ENCODE measurements at places on chromosomes 12 and 14.
A peak's percentile ranks its signal among the peaks of the same experiment; 100 is the strongest.

GRCh38 chr12:71763677-71764379 is 9.2 kb downstream of the RAB21 start:
- DNase-seq = no peak

GRCh38 chr12:47207340-47207717 is 127.6 kb upstream of the AMIGO2 start:
- DNase-seq = no peak

GRCh38 chr14:89616852-89617341 is 199.9 kb upstream of the FOXN3 start:
- no peak for DNase-seq

- no peak for DNase-seq
Observed at GRCh38 chr14:76280221-76280620, 95.7 kb upstream of the ESRRB start.

GRCh38 chr14:102450206-102451063 is 59.1 kb downstream of the ANKRD9 start:
- no peak for DNase-seq

DNA sequence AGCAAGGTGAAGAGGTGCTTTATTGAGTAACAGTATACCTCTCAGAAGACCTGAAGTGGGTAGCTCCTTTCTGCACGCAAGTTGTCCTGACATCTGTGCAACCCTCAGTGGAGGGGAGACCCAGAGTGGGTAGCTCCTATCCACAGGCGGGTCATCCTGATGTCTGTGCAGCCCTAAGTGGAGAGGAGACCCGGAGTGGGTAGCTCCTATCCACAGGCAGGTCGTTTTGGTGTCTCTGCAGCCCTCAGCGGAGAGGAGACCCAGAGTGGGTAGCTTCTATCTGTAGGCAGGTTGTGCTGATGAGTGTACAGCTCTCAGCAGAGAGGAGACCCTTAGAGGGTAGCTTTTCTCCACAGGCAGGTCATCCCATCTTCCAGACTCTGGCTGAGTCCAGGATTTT is 45.1 kb upstream of the PRPF39 start:
- no peak for DNase-seq

DNA sequence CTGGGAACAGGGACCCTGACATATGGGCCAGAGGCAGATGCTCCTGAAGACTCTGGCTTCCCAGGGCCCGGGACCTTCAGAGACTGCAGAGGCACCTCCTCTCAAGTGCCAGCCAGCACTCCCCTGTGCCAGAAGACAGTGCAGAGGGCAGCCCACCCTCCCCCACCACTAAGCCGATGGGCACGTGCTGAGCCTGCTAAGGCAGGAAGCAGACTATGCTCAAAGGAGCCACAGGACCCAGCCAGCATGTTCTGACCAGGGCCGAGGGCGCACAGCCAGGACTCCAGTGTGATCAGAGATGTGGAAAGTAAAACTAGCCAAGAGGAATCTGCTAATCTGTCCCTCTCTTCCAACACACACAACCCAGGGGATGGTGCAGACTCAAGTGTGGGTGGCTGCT is 29.8 kb downstream of the DIO3 start:
- DNase-seq = no peak

- no peak for DNase-seq
Observed at GRCh38 chr14:21070083-21070609, at the start of gene ARHGEF40. ARHGEF40 (plus strand) TSS chr14:21070304; CDS start chr14:21070397, 93 bp downstream.

DNA sequence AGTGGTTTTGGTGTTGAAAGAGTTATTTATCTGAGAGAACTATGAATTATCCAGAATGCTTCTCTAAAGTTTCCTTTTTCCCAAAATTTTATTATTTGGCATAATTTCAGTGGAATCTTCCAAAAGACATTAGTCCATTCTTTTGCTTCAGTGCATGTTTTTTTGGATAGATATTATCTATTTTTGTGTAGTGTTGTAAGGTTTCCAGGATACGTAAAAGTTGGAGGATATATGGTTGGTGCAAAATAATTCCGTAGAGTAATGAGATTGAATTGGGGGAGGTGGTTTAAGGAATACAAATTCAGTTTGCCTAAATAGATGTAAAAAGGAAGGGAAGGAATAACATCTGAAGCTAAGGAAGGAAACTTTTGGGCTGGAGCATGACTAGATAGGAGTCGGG is 186.6 kb downstream of the RGS6 start:
- no peak for DNase-seq

DNA sequence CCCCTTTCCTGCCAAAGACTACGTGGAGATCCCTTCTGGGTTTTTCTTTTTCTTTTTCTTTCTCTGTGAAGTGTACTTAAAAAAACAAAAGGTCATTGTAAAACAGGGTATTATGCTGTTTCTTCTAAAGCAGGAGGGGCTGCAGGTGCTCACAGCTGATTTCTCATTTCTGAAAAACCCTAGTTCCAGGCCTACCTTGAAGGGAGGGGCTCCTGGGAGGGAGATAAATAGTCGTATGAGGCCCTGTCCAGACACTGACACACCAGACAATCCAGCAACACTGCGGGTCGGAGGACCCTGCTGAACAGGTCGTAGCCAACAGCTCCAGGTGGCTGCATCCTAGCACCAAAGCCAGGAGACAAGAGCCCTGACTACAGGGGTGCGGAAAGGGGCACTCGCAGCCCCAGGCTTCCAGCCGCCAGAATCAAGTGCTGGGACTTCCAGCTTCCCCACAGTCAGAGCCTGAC is 41.1 kb downstream of the PSMA6 start:
- no peak for DNase-seq

DNA sequence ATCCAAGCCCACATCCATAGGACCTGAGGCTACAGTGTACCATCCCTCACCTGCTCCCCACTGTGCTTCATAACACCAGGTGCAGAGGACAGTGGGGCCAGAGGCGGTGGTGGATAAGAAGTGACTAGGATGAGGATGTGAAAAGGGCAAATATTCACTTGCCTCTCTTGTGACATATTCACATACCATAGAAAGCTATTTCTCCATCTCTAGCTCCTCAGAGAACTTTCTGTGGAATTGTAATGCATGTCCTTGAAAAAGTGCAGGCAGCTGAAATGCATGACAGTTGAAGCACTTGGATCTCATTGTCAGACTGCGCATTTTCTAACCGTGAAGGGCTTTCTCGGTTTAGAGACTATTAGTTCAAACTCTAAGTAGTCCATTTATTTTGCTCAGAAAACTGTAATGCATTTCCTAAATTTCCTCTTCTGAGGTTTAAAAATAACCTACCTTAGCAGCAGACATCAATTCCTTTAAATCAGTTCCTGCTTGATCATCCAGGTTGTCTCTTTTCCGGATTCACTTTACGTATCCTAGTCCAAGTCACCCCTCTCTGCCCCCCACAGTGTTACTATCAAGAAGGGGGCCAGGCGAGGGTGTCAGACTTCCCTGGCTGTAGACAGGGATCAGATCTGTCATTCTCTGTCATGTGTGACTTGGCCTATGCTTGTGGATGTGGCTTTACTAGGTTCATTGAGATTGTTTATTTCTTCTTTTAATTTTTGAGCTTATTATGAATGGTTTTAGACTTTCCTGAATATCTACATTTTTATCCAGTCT is 984.0 kb upstream of the TMEM132C start:
- no peak for DNase-seq

DNA sequence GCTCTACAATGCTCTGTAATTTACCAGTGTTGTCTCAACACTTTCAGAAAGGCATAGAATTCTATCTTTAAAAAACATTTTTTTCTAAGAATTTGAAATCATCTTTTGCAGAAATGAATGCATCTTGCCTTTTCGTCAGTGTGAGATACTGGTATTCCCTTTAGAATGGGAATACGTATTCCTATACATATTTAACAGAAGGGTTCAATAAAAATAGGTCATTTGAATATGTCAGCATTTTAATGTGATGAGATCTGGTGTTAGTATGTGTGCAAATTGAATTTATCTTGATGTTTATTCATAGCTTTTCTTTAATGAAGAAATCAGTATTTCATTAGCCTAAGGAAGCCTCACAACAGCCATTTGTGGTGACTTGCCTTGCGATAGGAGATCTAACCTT is 44.2 kb downstream of the WDR20 start:
- no peak for DNase-seq

DNA sequence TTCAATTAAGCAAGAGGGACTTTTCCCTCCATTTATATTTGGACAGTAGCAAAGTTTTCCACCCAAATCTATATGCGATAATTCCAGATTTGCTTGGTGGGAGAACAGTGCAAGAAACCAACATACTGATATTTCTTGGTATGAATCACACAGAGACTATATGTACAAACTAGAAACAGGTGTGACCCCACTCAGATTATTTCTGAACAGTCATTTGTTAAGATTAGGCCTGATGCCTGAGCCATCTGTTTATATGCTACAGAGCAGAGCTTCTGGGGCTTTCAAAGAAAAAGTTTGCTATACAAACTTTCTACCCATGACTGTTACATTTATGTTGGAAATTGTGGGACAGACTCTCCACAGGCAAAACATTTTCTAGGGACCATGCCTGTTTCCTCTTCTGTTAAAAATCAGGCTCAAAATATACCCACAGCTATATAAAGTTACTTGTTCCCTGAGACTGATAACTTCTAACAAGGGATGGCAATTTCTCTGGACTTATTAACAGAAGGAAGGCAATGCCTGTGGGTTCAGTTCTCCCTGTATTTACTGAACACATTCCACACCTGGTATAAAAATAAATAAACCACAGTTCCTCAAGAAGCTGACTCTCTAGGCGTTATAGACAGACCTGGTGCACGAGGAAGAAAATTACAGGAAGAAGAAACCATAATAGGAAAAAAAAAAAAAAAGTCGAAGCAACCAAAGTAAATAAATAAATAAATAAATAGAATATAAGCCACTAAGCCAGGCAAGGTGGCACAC is 8.0 kb downstream of the PTPN21 start:
- peak; percentile 86 for DNase-seq

GRCh38 chr12:12088147-12088546 is 17.4 kb downstream of the BCL2L14 start:
- no peak for DNase-seq

- peak; percentile 26 for DNase-seq
Observed at GRCh38 chr12:104516821-104517220, 60.1 kb downstream of the CHST11 start.

DNA sequence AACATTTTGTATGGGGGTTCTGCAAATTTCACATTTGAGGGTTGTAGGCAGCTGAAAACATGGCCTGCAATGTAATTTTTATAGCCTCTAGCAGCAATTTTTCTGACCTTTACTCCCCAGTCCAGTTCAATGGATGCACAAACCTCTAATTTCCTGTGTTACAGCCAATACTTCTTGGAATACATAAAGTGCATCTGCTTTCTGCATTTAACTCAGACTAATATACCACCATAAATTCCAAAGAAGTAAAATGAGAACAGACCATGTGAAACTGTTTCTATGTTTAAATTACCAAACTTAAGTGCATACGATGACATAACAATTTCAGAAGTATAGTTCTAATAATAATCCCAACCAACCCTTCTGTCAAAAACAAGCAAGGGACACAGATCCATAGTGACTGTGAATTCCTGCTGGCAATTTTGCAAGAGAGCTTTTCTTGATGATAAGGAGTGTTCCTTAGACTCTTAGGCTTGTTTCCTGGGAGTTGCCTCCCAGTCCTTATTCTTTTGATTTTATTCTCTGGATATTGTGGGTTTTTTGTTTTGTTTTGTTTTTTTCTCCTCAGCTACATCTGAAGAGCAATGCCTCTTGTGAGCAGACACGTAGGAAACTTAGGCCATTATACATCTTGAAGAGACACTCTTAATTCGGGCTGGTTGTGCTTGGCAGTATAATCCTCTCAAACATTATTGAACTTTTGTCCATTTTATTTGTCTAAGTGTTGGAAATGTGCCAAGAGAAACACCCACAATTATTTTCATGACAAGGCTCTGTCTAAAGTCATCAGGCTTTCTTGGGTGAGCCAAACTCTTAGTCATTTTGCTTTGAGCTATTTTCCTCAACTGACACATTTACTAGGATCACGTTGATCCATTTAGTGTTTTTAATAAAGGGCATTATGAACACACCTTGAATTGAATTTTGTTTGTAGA is 51.3 kb upstream of the RERGL start:
- DNase-seq = no peak

GRCh38 chr12:93572712-93573551 is 457 bp downstream of the SOCS2 start:
- no peak for DNase-seq

GRCh38 chr14:81416194-81416952 is 16.2 kb upstream of the STON2 start:
- DNase-seq = no peak

DNA sequence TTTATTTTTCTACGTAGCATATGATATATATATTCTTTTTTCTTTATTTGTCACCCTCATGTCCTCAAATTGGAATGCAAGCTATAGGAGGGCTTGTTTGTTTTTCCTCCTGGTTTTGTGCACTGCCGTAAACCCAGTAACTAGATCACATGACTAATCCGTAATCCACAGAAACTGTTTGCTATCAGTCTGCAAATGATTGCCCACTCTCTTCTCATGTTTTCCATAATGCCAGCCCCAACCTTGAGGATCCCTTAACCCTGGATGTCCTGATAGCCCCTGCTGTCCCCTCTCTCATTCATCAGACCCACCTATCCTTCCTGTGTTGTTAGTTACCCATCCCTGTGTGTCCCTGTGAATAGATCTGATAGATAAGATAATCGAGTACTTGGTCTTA is 94.0 kb downstream of the TSPAN9 start:
- no peak for DNase-seq

DNA sequence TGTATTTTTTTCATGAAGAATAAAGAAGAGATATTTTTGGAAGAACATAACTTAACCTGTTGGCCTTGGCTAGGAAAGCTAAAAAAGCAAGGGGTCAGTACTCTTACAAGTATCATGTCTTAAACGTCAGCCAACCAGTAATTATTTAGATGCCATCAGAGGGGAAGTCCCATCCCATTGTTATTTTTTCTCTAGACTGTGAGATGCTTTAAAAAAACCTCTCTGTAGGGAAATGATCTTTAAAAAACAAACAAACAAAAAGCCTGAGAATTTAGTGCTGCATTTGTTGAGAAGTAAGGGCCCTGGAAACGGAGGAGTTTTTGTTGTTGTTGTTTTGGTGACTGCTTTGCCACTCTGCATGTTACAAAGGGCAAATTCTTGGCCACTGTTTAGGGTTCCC is 474.0 kb downstream of the ZFP36L1 start:
- no peak for DNase-seq

GRCh38 chr14:49460662-49461061 is 125.5 kb downstream of the RPS29 start:
- DNase-seq = no peak

- no peak for DNase-seq
Observed at GRCh38 chr12:19819231-19819630, 379.9 kb downstream of the AEBP2 start.

DNA sequence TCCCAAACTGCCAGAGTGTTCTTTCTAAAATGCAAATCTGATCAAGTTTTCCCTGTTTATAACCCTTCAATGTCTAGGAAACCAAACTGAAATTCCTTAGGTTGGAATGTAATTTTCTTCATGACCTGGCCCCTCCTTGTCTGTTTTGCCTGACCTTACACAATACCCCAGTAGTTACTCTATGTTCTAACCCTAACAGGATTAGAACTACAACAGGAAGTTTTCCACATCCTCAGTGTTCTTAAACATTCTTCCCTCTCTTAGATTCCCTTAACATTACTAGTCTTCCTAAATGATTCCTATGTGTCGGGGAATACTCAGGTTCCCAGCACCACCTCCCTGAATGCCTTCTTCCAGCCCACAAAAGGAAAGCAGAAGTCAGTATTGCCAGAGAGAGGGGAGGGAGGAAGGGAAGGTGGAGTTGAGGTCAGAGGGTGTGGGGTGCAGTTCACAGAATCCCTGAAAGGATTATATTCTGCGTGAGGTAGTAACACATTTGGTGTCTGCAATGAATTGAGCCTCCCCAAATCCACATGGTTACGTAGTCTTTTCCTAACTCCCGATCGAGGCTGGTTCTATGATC is 72.6 kb downstream of the BBS10 start:
- DNase-seq = no peak

GRCh38 chr14:73441286-73441685 is 17.1 kb downstream of the NUMB start:
- no peak for DNase-seq

Data from NCI-H524 treated with DMSO at 0.1 percent for 48 hours (cell line).